ENCODE measurements at places on chromosomes 12 and 14.

DNA sequence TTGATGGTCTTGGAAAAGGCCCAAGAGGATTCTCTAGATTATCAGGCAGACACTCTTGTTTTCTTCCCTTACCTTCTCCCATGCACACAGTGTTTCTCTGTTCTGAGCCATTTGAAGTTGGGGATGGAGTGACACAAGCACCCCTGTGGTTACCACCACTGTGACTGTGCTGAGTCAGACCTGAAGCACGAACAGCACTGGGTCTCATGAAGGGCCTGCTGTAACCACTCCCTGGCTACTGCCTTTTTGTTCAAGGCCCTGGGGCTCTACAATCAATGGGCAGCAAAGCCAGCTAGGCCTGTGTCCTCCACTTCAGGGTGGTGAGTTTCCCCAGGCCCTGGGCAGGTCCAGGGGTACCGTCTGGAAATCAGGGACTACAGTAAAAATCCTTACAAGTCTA, 65.5 kb downstream of the TSPAN8 start:
- DNase-seq: no peak

GRCh38 chr12:49952391-49953055, 2.0 kb downstream of the AQP2 start:
- no peak for DNase-seq

DNA sequence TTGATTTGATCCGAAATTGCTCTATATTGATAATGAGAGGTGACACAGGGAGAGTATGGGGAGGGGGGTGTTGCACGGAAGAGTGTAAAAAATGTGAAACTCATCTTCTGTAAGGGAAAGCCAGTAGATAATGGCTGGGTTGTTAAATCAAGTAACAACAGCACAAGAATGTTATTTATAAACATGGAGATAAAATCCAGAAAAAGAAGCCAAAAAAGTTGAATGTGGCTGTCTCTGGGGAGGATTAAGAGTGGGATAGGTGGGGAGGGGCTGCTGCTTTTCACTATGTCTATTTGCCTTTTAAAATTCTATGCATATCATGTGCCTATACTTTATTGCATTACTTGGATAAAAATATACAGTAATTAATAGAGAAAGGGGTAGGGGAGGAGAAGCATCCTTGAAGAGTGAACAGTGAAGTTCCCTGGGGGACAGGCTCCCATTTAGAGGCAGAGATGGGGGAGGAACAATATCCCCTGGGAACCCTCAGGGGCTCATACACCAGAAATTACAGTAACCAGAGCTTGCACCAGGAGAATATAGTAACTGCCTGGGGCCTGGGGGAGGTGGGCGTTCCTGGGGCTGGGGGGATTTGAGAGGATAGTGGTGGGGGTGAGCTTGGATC, 39.2 kb upstream of the ANKRD9 start:
- DNase-seq: no peak

DNA sequence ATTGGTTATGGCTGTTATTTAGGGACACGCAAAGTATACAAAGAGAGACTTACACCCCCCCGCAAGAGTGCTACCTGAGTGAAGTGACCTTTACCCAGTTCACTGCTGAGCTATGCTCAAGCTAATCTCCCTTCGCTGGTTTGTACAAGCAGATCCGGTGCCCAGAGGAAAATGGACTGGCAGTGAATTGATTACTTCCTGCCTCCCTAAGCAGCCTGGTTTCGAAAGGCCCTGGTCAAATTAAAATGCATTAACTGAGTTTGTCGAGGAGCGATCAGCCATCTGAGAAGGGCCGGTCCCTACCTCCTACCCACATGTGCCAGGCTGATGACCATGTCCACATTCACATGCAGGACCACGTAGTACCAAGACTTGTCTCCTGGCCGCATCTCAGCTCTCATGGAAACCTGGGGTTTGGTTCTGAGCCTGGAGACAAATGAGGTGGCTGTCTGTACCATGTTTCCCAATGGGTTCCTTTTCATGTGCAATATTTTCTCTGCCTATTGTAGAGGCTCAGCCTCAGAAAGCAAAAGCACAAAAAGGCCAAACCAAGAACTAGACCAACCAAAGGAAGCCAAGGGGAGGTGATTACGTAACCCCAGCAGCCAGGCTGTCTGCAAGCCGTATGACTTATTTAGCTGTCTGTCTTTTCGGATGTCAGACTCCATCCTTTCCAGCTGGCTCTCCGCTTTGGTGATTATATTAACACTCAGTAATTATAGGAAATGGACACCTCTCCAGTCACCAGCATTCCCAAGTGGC, 284.7 kb upstream of the PWP1 start:
- DNase-seq: no peak

DNA sequence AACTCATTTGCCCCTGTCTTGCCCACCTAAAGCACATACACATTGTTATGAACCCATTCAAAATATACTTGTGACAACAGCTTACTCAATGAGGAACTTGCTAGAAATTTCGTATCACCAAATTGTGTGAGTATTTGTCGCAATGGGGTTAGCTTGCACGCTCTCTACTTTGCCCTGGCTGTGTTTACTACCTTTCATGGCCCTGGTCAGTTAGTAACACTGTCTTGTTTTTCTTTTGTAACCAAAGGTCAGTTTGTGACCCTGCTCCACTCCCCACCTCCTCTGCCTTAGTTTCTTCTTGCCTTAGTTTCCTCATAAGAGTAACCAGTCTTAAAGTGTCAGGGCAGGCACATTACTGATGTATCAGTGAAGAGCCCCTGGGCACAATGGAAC, 205.8 kb upstream of the EEA1 start:
- DNase-seq: no peak

- no peak for DNase-seq
These were observed 169.1 kb downstream of the RBM19 start for GRCh38 chr12:113796852-113797534.

- no peak for DNase-seq
These were observed 13.4 kb downstream of the ATXN2 start for GRCh38 chr12:111585690-111586089.

DNA sequence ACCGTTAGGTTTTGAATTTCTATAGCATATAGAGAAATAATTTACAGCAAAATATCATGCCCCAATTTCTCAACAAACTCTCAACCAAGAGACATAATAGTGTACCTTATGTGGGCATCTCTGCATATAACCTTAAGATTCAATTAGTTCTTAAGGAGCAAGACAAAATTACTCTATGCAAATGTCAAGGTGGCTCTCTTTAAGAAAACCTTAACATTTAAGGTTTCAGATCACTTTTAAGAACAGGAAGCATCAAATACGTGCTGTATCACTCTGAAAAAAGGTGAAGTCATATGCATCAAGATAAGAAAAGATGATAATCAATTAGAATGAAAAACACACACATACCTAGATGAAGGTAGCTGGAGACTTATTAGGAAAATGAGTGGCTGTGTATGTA, 728.0 kb downstream of the FLRT2 start:
- DNase-seq: no peak

DNA sequence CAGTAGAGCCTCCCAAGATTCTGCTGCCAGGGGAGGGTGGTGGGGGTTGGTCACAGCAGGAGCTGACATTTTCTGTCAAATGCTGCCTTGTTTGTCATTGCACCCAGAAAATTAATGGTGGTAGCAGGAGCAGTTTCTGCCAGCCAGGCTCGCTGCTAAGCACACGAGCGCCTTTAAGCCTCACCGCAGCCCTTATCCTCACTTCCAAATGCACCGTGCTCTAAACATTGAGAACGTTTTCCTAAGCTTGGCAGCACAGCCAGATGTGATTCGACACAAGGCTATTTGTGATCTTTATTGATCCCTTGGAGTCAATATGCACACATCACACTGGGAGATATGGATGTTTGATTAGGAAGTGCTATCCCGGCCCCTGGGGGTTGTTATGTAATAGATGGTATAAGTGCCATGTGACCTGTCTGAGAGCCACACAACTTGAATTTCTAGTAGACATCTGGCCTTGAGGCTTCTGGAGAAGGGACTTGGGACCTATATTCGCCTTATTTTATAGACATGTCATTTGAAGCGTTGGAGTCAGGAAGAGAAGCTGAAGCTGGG, 31.6 kb upstream of the BEGAIN start:
- no peak for DNase-seq

DNA sequence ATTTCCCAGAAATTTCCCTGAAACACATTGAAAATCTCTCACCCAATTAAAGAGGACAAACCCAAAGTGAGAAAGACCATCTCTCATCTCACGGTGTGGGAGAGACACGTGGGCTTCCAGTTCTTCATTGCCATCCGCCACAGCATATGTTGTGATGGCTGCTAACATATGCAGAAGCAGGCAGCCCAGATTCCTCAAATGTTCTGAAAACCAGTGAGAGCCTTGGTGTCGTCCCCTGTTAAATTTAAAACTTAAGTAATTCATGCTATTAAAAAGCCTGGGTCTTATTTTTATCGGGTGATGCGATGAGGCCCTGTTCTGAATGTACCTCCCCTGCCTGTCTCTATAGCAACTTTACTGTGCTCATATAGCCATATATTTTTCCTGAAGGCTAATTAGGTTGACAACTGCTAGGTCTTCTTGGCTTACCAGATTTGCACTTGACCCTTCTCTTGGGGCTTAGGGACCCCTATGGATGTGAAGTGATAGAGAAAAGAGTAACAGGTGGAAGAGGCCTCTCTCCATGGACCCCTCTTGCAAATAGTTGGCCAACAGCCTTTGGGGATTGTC, 2.8 kb upstream of the FGF6 start:
- no peak for DNase-seq

DNA sequence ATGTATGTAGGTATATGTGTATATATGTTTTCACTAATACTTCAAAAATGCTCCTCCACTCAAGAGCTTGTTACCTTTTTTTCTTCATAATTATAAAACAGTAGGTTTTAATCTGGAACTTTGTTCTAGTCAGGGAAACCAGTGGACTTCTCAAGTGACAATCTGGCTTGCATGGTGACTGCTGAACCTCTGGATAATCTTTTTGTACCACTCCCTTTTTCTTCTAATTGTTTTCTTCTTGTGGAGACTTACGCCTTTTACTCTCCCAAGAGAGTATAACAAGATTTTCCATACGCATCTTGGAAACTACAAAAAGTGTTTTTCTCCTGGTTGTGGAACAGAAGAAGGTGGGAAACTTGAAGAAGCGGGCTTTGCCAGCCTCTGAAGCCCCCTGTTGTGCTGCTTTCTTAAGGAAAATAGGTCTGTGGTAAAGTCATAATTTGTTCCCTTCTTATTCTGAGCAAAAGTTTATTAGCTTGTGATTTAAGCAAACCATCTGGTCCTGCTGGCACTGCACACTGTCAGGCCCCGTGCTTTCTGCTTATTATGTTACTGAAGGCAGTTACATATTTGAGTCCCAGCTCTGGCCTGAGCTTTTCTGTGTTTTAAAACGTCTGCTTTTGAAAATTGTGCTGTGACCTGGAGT, 291.8 kb downstream of the ERC1 start:
- no peak for DNase-seq

DNA sequence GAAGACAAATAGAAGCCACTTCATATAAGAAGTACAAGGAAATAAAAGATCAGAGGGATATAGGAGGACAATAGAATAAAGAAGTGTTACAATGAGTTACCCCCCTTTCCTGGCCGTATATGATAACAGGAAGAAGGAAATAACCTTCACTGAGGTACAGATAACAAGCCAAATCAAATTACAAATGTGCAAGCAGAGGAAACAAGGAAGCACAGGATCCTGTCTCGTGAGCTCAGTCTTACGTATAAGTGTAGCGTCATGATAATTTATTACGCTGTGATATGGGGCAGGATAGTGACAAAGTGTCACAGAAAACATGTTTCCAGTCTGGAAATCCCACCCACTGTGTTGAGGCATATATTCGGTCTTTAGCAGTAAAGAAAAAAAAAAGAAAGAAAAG, 26.5 kb downstream of the CRACR2A start:
- no peak for DNase-seq

DNA sequence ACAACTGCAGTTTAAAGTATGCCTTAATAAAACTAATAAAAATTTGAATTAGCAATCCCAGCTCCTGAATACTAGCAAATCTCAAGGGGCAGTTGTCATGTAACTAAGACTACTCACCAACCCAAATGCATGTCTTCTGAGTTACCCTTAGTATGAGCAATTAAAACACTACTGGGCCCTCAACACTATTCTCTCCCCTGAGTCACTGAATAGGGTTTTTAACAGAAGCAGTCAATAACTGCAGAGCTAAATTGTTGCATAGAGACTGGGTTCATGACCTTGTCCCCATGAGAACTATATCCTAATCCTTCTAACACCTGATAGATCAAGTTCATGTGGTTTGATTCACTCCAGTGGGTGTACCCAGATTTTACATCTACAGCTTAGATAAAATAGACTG, 38.8 kb downstream of the MDM1 start:
- no peak for DNase-seq

GRCh38 chr12:40646456-40646855, 45.8 kb upstream of the CNTN1 start:
- DNase-seq: no peak

DNA sequence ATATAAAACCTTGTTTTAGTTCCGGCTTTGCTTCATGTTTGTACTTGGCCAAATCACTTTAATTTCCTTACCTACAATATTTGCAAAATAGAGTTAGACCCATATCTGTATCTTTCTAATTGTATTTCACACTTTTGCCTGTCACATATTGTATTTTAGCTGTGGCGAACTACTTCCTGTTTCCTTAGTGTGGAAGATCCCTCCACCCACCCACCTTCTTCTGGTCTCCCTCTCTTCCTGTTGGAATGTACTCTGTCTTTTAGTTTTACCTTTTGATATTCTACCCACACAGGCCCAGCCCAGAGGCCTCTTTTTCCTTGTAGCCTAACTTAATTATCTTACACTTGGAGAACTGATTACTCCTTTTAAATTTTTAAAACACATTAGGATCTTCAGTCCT, 78.2 kb downstream of the SCN8A start:
- no peak for DNase-seq

- no peak for DNase-seq
These were observed 7.1 kb downstream of the LTBR start for GRCh38 chr12:6391013-6391412.

DNA sequence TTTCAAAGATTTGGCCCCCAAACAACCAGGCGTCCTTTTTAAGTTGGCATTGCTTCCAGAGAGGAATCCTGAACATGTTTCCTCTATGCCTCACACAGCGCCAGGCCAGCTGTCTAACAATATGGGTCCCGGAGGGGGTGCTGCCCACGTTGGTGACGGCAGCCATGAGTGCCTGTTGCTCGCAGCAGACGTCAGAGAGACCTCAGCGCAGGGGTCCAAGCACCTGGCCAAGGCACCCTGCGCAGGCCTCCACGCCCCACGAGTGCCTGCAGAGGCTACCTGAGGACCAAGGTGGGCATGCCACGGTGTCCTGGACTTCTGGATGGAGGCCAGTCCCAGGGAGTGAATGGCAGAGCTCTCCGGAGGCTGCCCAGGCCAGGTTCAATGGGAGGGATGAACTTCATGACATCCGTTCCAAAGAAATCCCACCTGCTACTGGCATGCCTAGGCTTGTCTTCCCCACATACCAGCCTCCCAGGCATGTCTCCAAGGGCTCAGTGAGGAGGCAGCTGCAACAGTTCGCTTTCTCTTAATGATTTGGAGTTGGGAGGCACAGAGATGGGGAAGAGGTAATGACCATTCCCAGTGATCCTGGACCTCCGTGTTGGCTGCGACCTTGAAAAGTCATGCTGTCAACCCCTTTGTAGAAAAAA, 11.6 kb upstream of the FOXN3 start:
- no peak for DNase-seq

All from right kidney (tissue), 9 donors.